ENCODE measurements at places on chromosomes 3 and 15.

DNA sequence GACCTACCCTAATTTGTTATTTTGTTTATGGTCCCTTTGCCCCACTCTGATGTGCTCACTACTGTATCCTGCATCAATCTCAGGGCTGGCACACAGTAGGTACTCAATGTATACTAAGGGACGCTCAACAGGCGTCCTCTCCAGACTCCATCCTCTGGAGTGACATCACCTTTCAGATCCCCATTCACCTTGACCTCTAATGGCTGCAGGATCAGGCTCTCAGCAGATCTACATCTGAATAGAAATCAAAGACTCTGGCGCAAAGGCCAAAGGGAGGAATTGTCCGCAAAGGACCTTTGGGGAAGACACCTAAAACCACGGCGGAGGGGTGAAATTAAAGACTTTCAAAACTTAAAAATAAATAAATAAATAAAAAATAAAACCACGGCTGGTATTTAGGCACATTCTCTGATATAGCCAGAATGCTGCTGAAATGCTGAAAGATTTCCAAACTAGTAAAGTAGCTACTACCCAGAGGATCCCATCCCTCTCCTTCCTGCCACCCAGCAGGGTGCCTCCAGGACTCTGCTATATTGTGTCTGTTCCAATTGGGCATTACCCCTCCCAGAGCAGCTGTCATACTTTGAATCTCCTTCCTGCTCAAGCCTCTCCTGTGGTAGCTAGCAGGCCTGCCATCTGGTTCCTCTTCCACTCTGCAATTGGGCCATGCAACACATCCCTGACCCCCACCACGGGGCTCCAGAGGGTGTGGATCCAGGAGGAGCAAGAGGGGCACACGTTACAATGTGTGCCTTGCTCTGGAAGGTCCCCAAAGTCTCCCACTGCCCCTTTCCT, 6.1 kb downstream of the SHF start:
- no peak for DNase-seq

DNA sequence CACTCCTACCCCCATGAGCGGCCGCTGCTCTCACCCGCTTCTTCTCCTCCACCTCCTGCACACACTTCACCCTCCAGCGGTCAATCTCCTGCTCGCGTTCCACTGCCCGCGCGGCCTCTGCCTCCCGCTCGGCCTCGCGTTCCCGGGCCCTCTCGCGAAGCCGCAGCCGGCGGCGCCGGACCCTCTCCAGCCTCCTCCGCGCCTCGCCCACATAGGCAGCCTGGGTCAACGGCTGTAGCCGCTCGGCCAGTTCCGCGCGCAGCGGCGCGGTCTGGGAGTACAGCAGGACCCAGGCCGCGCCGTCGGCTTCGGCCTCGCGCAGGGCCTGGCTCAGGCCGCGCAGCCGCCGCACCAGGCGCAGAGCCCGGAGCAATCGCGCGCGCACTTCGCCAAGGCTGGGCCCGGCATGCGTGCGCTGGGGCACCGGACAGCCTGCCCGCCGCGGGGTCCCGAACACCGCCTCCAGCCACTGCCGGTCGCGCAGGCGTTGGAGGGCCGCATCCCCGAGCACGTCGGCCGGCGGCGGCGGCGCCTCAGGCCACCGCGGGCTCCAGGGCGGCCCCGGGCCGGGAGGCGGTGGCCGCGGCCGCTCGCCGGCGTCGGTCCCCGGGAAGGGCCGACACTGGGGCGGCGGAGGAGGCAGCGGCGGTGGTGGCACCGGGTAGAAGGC, 595 bp downstream of the PDCD7 start:
- DNase-seq = peak; percentile 73

DNA sequence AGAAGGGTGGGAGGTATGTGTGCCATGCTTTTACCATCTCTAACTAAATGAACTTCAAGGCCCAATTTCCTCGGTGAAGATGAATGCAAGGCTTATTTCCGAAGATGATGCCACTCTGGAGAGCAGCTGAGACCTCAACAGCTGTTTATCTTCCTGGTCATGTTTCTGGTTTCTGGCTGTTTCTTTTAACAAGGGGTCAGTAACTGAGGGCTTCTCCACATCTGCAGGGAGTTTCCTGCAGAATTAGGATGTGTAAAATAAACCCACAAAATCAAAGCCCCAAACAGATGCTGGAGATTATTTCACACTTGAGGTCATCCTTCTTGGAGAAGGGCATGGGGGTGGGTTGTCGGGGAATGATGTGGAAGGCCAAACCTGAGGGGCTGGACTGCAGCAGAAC, 220.3 kb downstream of the THSD4 start:
- no peak for DNase-seq

DNA sequence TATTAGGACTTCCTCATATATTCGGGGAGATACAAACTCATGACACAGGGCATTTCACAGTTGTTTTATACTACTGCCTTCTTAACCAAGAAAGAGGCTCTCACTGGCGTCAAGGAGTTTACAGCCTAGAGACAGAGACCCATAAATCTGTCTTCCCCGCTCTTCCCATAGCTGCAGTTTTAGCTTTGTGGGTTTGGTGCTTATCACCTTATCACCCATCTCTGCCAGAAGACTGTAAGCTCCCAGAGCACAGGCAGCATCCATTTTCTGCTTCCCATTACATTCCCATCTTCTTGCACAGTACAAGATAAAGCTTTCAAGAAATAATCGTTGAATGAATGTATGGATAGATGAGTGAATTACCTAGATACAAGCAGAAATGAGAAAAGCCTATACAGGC, 144.3 kb downstream of the TNIK start:
- no peak for DNase-seq

- DNase-seq = no peak
Measured at GRCh38 chr15:39461536-39462130, 119.2 kb upstream of the THBS1 start.

DNA sequence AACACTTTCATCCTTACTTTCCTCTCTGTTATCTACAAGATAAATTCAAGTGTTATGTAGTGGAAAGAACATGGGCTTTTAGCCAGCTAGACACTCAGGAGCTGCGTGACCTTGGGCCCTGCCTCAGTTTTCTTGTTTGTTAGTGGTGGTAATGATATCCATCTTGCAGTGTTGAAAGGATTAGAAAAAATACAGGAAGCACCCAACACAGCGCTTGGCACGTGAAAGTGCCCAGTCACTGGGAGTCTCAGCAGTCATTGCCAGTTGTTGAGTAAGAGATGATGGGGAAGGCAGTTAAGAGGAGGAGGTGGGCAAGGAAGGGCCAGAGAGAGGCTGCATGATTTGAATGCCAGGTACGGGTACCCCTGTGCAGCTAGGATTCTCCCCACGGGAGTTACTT, 5.3 kb downstream of the PDIA5 start:
- DNase-seq = no peak

- DNase-seq = no peak
Measured at GRCh38 chr3:4709341-4709740, 216.2 kb downstream of the ITPR1 start.

GRCh38 chr3:153897842-153898241, 223.3 kb upstream of the ARHGEF26 start:
- no peak for DNase-seq

DNA sequence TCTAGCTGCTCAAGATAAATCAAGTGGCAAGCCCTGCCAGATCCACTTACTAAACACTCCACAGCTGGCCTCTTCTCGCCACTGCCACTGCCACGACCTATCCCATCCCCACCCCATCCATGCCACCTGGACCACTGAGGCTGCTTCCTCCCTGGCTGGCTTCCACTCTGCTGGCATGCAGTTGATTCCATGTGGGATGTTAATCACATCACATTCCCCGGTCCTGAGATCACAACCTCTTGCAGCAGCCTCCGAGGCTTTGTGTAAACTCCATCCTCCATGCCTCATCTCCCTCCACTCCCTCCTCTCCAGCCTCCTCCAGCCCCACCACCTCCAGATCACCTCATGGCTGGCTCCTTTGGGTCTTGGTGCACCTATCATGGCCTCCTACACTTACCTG, 7.7 kb downstream of the NCKIPSD start:
- DNase-seq = no peak

DNA sequence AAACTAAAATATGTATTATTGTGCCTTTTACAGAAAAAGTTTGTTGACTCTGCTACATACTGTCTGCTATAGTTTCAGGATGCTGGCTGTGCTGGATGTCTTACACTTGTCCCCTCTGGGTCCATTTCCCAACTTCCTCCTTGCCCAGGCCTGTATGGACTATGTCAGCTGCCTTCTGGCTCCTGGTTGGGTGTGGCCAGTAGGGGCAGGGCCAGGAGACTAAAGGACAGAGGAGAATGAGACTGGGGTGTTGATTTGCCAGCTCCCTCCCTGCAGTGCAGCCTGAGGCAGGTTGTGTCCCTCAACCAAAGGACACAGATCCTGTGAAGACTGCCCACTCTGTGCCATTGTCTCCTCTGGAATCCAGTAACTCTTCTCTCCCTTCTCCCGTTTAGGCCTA, 90.6 kb upstream of the UBE2E2 start:
- no peak for DNase-seq

DNA sequence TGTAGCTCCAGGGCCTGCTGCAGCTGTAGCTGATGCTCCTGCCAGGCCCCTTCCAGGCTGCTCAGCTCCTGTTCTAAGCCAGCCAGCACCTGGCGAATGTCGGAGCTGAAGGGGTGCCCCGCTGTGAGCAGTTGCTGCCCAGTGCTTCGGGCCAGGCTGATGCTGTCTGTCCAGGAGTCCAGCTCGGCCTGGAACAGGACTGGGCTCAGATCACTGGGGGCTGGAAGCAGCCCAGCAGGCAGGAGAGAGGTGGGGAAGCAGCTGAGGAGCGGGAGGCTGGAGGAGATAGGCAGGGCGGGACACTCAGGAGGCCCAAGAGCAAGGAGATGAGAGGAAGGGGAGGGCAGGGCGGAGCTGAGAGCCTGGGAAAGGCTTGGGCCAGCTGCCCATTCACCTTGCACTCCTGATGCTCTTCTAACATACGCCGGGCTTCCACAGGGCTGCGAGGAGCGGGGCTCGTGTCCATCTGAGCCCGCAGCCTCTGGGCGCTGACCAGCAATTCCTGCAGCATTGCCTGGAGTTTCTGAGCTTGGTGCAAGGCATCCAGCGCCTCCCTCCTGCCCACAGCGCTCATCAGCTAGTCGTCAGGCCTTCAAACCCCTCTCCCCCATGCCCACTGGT, 23.2 kb downstream of the PLA2G4B start:
- no peak for DNase-seq

- no peak for DNase-seq
Measured at GRCh38 chr3:55870594-55870993, 383.5 kb upstream of the WNT5A start.

- no peak for DNase-seq
Measured at GRCh38 chr3:187906416-187906815, 161.1 kb upstream of the BCL6 start.

DNA sequence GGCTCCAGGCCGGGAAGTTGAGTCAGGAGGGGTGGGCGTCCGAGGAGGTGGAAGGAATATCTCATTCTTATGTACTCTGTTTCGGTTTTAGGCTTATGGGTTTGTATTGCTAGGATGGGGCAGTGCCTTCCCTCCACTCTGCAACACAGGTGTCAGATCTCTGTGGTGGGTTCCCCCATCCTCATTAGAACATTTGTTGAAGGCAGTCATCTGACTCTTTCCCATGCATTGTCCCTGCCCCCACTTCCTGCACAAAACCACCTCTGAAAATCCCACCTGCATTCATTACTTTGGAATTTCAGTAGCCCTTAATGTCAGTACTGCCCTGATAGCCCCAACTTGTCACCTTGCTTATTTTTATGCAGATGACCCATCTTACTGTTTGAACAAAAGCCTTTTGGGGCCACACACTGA, 29.5 kb downstream of the GYG1 start:
- no peak for DNase-seq

- no peak for DNase-seq
Measured at GRCh38 chr3:47296562-47297302, 14.0 kb downstream of the KLHL18 start.

- no peak for DNase-seq
Measured at GRCh38 chr15:74032606-74033561, 38.4 kb downstream of the PML start.

DNA sequence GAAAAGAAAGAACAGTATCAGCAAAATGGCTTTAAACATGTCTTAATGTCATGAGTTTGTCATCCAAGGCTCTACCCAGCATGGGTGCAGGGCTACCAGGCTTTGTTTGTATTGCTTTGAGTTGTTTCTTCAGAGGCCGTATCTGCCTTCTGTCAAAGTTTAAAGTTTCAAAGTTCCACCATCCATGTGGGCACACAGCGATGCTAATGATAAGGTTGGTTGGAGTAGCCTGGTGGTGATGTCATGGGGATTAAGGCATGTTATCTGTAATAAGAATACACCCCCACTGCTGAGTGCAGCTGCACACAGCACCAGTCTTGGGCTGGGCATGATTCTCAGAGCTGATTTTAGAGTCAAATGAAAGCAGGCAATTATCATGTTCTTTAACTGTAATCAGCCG, 72.0 kb upstream of the LRTM1 start:
- DNase-seq = no peak

DNA sequence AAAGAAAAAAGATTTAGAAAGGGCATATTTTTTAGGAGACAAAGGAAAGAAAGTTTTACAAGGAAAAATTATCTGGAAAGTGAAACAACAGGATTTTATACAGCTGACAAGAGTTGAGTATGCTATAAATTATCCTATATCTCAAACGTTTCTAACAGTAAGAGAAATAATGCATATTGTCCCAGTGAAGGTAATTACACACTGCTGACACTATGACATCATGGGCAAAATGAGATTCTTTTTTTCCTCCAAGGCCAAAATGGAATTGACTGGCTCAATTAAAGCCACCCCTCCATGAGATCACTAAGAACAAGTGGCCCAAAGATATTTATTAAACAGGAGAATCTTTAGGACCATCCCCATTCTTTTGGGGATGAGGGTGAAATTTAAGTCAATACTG, 72.0 kb upstream of the CDIN1 start:
- no peak for DNase-seq

DNA sequence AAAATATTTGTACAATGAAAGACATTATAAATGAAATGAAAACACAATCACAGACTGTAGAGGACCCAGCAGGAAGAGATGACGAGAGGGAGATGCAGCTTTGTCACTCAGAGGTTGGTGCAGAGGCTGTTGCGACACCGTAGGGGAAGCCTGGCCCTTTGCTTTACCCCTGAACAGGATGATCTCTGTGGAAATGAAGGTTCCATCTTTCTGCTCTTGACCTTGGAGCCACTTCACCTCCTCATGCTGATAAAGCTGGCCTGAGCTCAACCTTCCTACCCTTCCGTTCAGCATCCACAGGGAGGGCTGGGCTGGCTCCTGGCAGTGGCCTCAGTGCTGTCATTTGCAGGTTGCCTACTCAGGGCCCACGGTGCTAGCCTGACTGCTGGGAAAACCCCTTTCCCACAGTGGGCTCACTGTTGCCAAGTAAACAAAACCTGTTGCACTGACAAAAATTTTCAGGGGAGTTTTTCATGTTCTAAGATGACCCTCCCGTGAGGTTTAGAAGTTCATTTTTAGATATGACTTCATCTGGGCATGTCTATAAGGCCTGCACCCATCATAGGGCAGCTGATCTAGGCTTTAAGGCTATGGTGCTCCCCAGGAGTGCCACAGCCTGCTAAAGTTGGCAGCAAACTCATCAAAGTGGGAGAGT, 3.0 kb upstream of the CD80 start:
- DNase-seq = no peak

Data from left forelimb (tissue), 1 donor.